ENCODE measurements at places on chromosomes 4 and X.
A peak's percentile ranks its signal among the peaks of the same experiment; 100 is the strongest.

DNA sequence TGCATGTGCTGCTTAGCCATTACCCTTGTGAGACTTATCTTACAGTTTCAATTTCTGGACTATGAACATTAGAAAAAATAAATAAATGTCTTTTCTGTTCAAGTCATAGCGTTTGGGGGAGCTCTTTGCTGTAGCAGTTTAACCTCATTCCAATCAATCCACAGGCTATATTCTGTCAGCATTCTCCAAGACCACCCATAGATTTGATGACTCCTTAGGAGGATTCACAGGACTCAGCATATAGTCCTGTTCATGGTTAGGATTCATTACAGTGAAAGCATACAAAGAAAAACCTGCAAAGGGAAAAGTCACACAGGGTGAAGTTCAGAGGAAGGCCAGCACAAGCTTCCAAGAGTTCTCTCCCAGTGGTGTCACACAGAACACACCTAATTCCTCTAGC, 180.5 kb downstream of the ADAMTS3 start:
- DNase-seq = no peak

DNA sequence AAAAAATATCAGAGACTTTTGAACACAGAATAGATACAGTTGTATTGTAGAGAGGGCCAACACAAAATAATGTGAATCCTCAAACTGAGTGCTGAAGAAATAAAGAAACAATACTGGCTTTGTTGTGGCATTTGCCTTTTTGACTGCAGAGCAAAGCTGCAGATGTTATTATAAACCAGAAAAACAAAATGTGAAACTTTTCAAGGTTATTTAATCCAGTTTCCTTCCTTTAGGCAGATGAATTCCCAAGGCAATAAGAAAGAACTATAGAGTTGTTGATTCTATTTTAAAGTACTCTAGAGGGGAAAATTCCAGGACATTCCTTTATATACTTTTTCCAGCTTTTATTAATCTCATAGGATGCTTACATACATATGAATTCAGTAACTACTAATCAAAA, 186.8 kb downstream of the NDST4 start:
- no peak for DNase-seq

GRCh38 chr4:104967034-104967401, 179.7 kb upstream of the TET2 start:
- no peak for DNase-seq

DNA sequence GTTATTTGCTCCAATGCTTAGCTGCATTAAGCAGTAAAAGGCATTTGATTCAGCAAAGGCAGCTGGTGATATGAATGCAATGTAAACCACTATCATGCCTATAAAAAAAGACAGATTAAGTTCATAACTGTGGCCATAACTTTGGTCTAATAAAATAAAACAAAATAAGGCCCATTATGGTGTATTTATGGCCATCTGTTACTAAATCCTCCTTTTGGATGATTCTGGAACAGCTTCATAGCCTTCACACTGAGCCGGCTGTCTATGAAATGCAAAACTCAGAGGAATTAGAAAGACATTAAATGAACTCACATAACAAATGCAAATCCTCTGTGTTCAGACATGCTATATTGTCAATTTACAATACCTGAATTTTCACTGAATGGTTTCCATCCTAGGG, 223.7 kb upstream of the FAT4 start:
- DNase-seq = no peak

DNA sequence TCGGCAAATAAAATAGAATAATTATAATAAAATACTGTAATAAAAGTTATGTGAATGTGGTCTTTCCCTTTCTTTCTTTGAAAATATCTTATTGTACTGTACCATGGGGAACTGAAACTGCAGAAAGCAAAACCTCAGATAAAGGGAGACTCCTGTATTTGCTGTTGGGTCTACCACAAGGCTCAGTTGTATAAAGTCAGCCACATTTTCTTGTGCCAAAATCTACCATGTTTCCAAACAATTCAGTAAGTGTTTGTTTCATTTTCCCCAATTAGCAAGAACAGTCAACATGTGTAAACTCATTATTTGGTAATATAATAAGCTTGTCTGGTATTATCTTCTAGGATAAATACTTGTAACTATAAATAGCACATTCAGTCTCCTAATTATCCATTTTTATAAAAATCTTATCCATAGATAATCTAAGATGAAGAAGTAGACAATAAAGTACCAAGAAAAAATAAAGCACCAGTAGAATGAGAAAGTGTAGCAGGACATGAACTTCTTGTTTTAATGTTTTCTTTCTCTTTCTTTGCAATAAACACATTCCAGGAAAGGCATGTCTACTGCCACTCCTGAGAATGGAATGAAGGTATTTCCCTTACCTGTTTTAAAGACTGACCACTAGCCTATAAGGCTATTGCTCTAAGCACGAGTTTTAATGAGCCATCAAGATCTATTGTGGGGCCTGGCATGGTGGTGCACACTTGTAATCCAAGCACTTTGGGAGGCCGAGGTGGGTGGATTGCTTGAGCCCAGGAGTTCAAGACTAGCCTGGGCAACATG, 15.0 kb upstream of the OTUD4 start:
- no peak for DNase-seq

- DNase-seq = no peak
These were observed 255.8 kb downstream of the UNC5C start for GRCh38 chr4:95293014-95293413.

DNA sequence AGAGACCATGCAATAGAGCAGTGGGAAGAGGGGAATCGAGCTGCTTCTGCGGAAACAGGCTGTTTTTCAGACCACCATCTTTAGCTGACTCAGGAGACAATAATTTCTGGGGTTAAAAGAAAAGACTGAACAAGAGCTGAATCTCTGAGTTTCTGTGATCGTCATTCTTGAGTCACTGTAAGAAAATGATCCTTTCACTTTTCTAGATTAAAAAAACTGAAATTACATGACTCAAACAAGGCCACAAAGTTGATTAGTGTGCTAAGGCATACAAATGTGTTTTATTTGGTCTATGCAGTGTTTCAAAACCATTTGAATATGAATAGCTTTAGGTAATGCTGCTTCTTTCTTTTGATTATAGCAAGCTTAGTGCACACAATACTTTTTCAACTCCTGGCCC, 194.4 kb upstream of the RPL34 start:
- no peak for DNase-seq

DNA sequence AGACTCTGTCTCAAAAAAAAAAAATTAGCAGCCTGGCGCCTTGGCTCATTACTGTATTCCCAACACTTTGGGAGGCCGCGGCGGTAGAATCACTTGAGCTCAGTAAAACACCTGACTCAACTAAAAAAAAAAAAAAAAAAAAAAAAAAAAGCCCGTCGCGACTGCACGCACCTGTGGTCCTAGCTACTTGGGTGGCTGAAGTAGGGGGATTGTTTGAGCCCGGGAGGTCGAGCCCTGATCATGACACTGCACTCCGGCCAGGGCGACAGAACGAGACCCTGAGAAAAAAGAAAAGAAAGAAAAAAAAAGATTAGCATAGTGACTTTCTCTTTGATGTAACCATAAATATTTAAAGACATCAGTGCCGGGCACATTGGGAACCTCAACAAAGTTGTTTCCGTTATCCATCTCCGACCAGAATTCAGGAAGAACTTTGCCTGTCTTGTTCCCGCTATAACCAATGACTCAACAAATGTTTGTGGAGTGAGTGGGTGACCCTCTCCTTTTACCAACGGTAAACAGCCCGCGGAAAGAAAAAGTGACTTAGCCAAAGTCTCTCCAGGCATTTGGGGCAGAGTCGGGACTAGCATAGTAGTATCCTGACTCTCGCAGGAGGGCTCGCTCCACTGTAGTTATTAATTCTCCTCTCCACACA, 553 bp upstream of the MED28 start:
- DNase-seq = peak; percentile 8

DNA sequence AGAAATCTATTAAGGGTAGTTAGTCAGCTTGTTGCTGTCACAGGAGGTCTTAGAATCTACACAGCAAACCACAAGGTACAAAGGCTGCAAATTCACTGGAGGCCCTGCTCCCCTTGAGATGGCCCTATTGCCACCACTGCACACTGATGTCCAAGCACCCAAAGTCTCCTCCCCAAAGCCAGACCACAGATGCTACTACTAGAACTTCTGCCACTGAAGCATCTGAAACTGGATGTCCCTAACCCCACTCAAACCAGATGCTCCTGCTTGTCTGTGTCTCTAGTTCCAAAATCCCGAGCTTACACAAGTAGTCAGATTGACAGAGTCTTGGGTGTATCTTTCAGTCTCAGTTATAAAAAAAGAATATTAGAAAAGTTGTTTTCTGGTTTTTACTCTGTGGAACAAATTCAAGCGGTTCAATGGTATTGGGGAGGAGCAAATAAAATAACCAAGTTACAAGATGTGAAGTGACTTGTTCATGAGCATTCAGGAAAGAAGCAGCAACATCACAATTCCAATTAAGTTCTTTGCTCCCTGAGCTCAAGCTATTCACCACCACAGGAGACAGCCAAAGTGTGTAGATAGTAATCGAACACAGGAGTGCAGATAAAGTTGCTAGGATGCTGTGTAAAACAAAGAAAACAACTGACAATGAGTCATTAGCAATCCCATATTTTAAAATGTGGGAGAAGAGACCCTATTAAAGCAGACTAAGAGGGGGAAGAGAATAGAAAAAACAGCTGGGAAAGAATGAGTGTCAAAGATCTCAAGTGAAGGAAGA, 352.3 kb downstream of the PDGFC start:
- DNase-seq = no peak

DNA sequence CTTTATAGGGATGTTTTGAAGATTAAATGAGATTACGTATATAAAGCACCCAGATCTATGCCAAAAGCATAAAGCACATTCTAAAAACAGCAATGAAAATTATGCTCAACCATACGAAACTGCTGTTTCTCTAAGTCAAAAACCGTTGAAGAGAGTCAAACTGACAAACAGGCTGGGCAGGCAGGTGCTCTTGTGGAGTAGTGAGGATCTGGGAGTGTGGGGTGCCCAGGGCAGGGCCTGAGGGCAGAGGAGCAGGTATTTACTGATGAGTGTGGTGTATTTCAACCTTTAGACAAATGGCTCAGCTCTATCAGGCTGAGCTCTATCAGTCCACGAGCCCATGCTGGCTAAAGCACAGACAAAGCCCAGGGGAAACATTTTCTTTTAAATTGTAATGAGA, 40.4 kb downstream of the RELL1 start:
- DNase-seq = no peak

DNA sequence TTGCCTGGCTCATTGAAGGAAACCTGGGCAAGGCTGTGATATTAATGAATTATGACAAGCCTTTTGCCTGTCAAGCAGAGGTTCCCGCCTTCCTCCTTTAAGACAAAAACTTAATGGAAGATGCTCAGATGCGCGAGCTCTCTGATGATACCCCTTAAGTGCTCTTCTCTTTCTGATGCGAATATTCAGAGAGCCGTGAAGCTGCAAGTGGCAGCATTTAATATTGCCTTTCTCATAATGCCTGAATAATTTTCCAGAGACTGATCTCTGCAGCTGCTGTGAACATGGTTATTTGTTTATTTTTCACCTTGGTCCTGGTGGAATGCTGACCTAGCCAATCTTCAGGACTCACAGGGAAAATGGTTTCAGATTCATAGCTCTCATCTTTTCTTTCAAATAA, 251.8 kb downstream of the TENM3 start:
- no peak for DNase-seq

DNA sequence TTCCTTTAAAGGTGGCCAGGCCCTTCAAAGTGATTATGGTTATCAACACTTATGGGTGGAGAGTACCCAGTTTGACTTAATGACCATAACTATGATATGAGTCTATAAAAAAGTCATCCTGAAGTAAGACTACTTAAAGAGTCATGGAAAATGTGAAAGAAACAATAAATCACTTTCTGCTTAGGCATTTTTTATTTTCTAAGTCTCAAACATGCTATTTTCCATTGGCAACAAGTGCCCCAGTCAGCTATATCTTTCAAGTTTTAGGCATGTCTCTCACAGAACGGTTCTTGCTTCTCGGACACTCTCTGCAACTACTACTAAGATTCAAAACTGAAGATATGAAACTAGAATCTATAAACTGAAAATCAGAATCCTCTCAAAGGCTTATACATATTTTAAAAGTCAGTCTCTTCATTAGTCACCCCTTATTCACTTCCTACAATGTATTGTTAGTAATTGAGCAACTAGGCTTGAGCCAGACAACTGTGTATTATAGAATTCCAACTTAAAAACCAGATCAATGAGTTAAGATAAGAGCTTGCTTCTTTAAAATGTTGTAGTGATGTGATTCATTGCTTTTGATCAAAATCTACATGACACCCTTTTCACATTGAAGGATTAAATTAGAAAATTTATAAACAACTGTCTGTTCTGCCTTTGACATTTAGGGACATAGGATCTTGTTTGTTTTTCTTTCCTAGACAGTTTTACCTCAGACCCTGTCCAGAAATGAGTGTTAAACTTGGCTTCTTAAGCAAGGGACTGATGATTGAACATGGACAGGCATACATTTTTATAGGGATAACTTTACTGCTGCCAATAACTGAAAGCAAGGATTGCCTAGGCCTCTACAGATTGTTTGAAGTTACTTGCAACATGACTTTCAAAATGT, 2.9 kb downstream of the ANTXR2 start:
- DNase-seq = no peak

- peak; percentile 81 for DNase-seq
These were observed at the start of gene KDM5C for GRCh38 chrX:53224860-53225797. Gene KDM5C, minus strand, starts transcription at chrX:53225207. Its CDS starts 318 bp downstream, at chrX:53224889.

DNA sequence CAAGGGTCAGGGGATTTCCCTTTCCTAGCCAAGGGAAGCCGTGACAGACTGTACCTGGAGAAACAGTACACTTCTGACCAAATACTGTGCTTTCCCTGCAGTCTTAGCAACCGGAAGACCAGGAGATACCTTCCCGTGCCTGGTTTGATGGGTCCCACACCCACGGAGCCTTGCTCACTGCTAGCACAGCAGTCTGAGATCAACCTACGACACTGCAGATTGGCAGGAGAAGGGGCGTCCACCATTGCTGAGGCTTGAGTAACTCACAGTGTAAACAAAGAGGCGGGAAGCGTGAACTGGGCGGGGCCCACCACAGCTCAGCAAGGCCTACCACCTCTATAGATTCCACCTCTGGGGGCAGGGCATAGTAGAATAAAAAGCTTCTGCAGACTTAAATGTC, 48.7 kb upstream of the SRD5A3 start:
- no peak for DNase-seq

DNA sequence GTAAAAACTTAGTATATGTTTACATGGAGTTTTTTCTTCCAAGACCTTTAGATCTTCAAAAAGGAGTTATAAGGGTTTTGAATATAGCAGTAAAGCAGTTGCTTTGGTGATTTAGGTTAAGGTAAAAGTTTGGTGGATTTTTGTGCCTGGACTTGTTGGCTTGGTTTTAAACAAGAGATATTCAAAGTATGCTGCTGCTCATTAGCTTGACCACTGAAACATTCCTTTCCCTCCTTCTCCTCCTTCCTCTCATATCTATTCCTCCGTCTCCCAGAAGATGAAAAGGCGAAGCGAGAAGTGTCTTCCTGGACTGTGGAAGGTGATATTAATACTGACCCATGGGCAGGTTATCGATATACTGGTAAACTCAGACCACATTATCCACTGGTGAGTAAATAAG, 38.4 kb downstream of the METAP1 start:
- DNase-seq = no peak

DNA sequence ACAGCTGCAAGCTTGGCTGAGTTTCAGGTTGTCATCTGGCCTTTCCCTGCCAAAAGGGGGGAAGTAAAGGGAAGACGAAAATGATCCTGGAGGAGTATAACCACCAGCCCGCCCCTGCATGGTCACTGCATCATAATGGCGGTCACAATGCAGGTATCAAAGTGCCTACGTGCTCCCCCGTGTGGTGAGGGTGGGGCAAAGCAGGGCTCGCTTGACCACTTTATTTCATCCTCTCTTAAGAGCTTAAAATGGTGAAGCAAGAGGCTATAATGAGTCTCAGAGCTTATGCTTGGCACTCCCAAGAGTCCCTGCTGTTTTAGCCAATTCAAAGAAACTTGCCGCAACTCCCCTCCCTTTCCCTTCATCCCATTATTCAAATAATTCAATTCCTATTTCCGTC, 105.6 kb downstream of the APOOL start:
- peak; percentile 2 for DNase-seq
